Effector memory CD4-positive, alpha-beta T cell (primary cell): ENCODE measurements at places on chromosomes 6 and 20.

GRCh38 chr20:53776858-53777257 is 183.2 kb upstream of the ZNF217 start:
- DNase-seq = no peak

GRCh38 chr6:148524471-148524882 is 181.8 kb downstream of the SASH1 start:
- no peak for DNase-seq

DNA sequence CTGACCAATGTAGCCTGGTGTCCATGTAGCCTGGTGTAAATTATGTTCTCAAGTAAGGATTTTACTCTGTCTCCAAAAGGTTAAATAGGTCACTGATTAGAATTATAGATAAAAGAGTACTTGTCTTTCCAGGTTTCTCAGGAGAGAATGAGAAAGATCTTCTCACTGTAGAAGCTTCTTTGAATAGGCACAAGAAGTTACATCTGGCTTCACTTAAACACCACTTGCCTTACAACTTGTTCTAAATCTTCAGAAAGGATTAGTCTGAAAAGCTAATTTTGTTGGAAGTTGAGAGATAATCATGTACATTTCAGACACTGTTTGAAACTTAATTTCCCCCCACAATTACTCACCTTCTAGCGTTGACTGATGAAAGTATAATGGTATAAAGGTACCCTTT is 275.3 kb downstream of the FARS2 start:
- no peak for DNase-seq

GRCh38 chr6:153898360-153899059 is 140.5 kb upstream of the OPRM1 start:
- no peak for DNase-seq

DNA sequence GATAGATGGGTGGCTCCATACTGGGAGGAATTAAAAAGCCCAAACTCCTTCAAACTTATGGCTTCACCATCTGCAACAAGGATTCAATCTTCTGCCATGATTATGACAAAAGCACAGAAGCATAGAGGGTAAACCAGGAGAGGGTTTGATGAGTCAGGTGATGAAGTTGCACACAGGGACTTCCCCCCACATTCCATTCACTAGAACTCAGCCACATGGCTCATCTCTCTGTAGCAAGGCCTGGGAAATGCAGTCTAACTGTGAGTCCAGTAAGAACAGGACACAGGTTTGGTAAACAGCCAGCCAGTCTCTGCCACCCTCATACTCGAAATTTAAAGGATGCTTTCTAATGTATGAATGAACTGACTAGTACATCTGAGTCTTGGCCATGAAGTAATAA is 142.9 kb downstream of the HIVEP2 start:
- no peak for DNase-seq
